ENCODE measurements at places on chromosomes 1 and 21.

DNA sequence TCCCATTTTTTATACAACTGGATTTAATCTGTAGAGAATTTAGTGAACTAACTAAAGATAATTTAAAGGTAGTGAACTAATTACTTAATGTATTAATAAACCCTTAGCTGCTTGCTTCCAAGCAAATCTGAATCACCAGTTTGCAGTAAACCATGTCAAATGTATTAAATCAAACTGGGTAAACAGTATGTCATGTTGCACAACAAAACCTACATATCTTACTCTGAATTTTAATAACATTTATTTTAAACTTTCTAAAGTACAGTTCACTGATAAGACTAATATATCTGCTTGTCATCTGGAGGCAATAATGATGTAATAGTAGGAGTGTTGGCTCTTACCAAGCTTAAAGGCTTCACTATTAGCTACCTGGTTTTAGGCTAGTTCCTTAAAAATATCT lies 52.5 kb upstream of the SCYL3 start:
- no peak for DNase-seq

GRCh38 chr1:247421074-247421473 lies 5.1 kb downstream of the NLRP3 start:
- DNase-seq, result no peak

- DNase-seq, result no peak
These were observed 575.5 kb downstream of the MRPL39 start for GRCh38 chr21:25031750-25032149.

- peak; percentile 85 for DNase-seq
These were observed 2.9 kb downstream of the LMO4 start for GRCh38 chr1:87331365-87332241.

GRCh38 chr1:112239683-112240330 lies 156.2 kb upstream of the CTTNBP2NL start:
- DNase-seq, result no peak

- no peak for DNase-seq
These were observed 23.8 kb downstream of the OTUD7B start for GRCh38 chr1:149986486-149987296.

- DNase-seq, result no peak
These were observed 79.5 kb downstream of the TRABD2B start for GRCh38 chr1:47917687-47918086.

- DNase-seq, result no peak
These were observed 209.0 kb downstream of the RHOU start for GRCh38 chr1:228944296-228944695.

DNA sequence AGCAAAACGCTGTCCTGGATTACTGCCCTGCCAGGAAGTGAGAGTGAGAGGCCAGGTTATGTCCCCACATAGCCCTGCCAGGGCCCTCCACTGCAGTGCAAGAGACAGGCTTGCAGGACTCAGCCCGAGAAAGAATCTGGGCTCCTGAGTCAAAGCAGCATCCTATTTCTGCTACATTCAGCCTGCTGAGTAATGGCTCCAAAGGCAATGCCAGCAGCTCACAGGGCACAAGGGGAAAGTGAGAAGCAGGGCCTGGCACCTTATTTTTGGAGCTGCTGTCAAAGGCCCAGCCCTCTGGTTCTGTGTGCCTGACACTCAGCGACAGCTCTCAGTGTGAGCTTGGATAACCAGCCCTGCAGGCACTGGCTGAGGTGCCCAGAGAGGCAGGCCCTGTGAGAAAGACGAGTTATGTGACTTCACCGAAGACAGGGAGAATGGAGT lies 83.9 kb downstream of the DTL start:
- no peak for DNase-seq

GRCh38 chr1:116989835-116990234 lies 11.7 kb upstream of the CD101 start:
- DNase-seq, result no peak

DNA sequence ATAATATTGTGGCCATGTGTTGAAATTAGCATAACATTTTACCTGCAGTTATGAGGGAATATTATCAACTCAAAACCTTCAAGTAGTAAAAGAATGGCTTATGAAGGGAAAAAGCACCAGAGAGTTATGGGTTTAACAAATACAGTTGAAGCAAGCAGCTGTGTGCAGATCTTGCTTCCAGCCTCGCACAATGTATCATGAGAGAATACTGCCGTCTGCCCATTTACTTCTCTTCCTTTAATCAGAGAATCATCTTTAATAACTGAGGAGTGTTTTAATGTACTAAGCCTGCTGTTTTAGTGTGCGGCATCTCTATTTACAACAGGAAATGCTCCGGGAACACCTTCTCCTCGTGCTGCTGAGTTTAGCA lies 120.9 kb downstream of the ATG4C start:
- DNase-seq, result no peak

GRCh38 chr1:224420106-224420505 lies 14.5 kb downstream of the WDR26 start:
- no peak for DNase-seq

DNA sequence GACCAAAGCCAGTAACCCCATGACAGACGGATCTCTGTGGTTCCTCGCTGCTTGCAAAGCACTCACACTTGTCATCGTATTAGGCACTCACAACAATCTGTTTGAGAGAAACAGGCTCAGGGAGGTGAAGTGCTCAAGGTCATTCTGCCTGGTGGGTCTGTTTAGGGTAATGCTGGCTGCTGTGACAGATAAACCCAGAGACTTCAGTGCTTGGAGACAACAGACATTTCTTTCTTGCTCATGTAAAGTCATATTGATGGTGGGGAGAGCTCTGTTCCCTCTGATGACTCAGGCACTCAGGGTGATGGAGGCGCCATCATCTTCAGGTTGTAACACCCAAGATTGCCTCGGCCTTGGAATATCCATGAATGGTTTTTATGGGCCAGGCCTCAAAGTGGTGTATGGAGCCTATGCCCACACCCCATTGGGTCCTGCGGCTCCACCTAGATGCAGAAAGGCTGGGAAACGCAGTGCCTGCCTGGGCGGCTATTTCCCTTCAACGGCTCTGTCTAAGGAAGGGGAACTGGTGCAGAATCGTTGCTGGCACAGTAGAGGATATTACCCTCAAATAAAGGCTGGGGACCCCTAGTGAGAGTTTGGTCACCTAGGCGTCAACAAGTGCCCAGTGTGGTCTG lies 71.6 kb upstream of the SELENON start:
- no peak for DNase-seq

DNA sequence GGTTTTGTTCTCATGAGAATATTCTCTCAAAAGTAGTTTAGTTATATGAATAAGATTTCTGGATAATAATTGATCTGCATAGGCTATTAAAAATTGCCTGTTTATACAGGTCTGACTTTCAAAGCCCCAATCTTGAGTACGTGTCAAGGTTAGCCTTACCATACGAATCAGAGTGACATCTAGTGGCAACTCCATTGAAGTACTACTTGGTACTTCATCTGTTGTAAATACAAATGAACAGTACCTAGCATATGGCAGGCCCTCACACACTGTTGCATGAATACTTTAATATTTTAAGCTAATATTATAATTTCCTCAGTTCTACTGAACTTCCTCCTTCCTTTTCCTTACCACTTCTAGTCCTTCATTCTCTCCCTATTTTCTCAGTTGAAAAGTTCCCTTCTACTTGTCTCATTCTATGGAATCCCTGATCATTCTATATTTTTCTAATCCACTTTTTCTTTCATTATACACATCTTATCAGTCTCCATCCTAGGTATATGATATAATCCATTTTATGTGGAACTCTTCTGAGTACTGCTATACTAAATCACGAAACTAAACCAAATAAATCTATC lies 101.2 kb downstream of the AKT3 start:
- no peak for DNase-seq

GRCh38 chr1:109895720-109896504 lies 14.7 kb upstream of the CSF1 start:
- no peak for DNase-seq

GRCh38 chr1:156896490-156897033 lies 3.0 kb downstream of the PEAR1 start:
- DNase-seq, result no peak

DNA sequence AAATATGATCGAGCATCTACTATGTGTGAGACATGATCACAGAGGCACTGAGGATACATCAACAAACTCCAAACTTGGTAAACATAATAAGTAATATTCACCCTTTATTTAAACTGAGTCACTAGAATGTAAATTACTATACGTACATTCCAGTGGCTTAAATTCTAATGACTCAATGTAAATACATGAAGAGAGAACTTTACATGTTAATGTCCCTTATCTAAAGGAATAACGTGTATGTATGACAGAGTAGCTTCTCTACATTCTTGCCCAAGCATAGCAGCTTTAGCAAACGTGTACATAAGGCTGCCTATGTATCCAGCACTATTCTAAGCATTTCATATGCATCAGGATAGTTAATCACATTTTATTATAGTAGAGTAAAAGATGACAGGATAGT lies 111.8 kb upstream of the CYYR1 start:
- no peak for DNase-seq

DNA sequence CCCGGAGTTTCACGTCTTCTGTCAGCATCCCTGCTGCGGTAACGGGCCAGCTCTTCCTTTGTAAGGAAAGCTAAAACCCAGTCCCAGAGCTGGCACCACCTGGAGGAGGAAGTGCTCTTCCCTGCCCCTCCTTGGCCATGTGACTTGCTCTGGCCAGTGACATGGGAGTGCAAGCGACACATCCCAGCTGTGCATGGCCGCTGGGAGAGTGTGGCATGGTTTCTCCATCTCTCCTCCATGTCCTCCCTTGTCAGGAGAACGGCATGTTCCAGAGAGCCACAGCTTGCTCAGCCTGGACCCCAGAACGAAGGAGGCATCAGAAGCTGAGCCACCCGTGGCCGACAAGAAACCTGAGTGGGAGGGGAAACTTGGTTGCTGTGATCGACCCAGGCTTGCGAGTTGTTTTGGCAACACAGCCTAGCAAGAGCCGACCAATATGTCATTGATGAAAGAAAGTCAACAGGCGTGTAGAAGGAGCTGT lies 2.7 kb upstream of the PRXL2B start:
- DNase-seq, result no peak

GRCh38 chr1:32771561-32772280 lies 45.4 kb downstream of the YARS1 start:
- no peak for DNase-seq

DNA sequence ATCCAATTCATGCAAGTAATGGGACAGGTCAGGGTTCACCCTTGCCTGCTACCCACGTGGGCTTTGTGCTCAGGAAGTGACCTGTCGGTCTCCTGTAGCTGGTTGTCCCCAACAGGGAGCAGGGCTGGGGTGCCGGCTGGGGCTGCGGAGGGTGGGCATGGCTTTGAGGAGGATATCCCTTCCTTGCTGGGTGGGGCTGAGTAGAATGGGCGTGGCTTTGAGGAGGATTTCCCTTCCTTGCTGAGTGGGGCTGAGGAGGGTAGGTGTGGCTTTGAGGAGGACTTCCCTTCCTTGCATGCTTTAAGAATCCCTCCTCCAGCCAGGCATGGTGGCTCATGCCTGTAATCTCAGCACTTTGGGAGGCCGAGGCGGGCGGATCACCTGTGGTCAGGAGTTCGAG lies 151.3 kb downstream of the CLIC6 start:
- no peak for DNase-seq

GRCh38 chr1:177948336-177948972 lies 21.4 kb downstream of the SEC16B start:
- no peak for DNase-seq

Data from cortex of kidney (tissue), 1 donor.